ENCODE measurements at places on chromosomes 13 and 19.

- DNase-seq, result no peak
Observed at GRCh38 chr19:29524201-29524911, 1.4 kb upstream of the VSTM2B start.

GRCh38 chr13:113526466-113527220 lies 36.1 kb upstream of the DCUN1D2 start:
- no peak for DNase-seq

GRCh38 chr13:94419925-94420305 lies 59.6 kb downstream of the DCT start:
- no peak for DNase-seq

DNA sequence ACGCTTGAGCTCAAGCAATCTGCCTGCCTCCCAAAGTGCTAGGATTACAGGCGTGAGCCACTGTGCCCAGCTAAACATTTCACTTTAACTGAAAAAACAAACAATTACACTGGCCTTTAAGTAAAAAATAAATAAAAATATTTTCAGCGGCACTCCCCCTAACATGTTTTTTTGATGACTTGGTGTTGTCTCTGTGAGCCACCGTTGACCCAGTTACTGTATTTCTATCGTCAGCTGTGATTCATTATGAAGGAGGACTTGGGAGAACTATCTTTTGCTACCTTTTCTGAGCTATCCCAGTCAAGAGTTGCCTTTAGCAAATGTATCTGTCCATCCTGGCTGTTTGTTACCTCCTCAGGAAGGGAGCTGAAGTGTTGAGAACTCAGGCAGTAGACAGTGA lies 18.5 kb upstream of the C19orf33 start:
- DNase-seq, result peak; percentile 35

DNA sequence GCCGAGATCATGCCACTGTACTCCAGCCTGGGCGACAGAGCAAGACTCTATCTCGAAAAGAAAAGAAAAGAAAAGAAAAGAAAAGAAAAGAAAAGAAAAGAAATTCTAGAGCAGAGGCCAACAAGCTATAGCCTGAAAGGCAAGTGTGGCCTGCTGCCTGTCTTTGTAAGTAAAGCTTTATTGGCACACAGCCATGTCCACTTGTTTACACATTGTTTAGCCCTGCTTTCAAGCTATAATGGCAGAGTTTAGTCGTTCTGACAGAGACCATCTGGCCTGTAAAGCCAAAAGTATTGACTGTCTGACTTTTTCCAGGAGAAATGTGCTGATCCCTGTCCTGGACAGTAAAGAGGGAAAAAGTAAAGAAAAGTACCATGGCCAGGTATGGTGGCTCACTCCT lies 18.3 kb downstream of the NWD1 start:
- DNase-seq, result no peak

DNA sequence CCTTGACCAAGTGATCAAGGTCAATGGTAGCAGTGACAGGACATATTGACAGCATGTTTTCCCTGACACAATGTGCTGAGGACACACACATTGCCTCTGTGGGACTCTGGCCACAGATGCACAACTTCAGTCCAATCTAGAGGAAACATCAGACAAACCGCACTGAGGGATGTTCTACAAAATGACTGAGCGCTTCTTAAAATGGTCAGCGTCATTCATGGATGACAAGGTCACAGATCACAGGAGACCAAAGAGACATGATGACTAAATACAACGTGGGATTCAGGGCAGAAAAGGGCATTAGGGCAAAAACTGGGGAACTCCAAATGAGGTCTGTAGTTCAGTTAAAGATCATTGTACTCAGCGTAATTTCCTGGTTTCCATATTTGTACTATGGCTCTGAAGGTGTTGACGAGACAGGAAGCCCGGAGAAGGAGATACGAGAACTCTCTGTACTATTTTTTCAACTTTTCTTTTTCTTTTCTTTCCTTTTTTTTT lies 20.6 kb downstream of the PBX4 start:
- no peak for DNase-seq

DNA sequence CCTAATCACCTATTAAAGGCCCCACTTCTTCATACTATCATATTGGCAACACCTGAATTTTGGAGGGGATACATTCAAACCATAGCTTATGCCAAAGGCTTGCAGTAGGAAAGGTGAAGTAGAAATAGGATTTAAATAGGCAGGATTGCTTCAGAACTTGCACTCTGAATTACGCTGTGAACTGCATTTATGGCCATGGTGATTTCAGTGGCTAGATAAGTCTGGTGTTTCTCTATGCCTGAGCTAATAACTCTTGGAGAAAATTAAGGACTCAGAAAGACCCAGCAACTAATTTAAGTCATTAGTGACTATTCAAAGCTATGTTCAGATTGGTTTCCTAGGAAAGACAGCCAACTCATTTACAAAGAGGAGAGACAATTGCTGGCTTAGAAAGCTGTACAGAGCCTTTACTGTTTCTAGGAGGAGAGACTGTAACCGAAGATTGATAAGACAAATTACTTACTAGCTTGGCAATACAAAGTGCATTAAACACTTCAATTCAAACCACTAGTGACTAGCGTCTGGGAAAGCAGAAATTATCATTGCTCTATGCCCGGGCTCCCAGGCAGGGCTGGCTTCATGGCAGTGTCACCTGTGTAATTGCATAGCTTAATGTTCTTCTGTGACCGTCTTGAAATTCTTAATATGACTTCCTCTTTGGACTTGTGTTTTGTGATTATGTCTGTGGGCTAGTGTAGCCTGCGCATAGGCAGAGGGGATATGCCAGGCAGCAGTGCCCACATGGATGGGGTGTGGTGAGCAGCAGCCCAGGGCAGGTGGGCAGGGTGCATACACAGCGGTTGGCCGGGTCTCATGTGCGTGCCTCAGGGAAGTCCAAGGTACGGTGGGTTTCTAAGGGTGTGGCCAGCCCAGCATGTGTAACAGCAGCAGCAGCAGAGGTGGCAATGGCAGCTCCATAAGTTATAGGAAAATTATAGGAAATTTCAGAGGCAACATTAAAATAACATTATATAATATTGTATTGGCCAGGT lies 60.1 kb downstream of the KL start:
- DNase-seq, result no peak

GRCh38 chr19:38686530-38686888 lies 39.1 kb downstream of the ACTN4 start:
- no peak for DNase-seq

- no peak for DNase-seq
Observed at GRCh38 chr13:49241296-49241695, 6.4 kb upstream of the CDADC1 start.

- DNase-seq, result no peak
Observed at GRCh38 chr13:92821324-92821723, 405.3 kb upstream of the GPC6 start.

DNA sequence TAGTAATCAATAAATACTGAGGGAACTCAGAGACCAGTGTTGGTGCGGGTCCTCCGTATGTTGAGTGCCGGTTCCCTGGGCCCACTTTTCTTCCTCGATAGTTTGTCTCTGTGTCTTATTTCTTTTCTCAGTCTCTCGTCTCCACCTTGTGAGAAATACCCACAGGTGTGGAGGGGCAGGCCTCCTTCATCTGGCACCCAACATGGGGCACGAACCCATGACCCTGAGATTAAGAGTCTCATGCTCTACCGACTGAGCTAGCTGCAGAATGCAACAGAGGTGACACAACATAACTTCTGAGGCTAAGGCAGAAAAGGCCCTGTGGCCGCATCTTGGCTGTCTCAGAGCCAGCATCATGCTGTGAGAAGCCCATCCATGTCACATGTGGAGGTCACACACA lies 5.3 kb upstream of the ZNF613 start:
- DNase-seq, result no peak

- no peak for DNase-seq
Observed at GRCh38 chr19:24032651-24033050, 54.3 kb upstream of the ZNF254 start.
